Left lung (tissue), 14 donors: ENCODE measurements at places on chromosomes 4 and X.

DNA sequence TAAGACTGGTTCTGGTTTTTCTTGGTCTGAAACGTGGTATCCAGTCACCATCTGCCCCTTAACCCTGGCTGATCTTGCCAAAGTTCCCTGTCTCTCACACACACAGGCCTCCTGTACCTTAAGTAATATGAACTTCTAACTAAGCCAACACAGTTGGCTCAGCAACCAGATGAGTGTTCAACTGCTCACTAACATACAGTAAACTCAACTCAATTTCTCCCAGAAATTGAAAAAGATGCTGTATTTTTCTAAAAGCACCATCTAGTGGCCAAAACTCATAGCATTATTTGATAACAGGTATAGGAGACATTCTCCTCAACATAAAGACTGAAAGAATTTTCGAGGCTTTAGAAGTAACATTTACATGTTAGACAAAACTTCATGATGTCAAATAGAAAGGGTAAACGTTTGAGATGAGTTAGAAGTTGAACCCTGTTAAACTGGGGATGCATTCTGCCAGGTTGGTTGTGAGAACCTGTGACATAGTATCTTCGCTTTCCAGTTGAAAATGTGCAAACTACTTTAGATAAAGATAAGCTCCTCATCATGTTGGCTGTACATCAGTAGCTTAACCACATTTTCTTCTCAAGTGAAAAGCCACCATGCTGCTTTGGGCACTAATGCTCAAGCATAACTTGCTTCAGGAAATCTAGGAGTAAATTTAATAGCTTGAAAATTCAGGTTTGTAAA, 31.2 kb downstream of the CCNI start:
- no peak overlapping the region for H3K27ac ChIP-seq
- peaks cover 13% of the 10 kb centered on the region for H3K4me1 ChIP-seq
- DNase-seq = peak; percentile 46
- no peaks in the 10 kb centered on the region for H3K27me3 ChIP-seq

GRCh38 chrX:103386332-103386731, 10.0 kb downstream of the BEX3 start:
- no peaks in the 10 kb centered on the region for H3K36me3 ChIP-seq
- DNase-seq = no peak
- H3K27ac ChIP-seq = no peak overlapping the region

DNA sequence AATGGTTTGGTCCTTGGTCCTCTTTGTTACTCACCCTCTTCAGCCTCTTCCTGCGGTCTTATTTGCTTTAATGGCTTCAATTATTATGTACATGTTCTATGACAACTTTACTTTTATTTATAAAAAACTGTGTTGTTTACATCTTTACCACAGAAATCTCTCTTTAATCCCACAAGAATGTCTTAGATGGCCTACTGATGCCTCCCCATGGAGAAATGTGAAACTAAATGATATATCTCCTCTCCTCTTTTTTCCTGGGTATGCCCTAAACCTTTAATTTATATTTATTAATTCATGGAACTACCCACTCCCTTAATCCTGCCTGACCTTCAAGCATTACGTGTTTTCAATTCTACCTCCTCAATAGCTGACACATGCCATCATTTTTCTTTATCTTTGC, 573.2 kb downstream of the CENPC start:
- no peak overlapping the region for H3K27ac ChIP-seq
- no peak overlapping the region for H3K4me3 ChIP-seq
- no peak for DNase-seq
- no peaks in the 10 kb centered on the region for H3K27me3 ChIP-seq
- H3K4me1 ChIP-seq = no peaks in the 10 kb centered on the region
- no peaks in the 10 kb centered on the region for H3K36me3 ChIP-seq

DNA sequence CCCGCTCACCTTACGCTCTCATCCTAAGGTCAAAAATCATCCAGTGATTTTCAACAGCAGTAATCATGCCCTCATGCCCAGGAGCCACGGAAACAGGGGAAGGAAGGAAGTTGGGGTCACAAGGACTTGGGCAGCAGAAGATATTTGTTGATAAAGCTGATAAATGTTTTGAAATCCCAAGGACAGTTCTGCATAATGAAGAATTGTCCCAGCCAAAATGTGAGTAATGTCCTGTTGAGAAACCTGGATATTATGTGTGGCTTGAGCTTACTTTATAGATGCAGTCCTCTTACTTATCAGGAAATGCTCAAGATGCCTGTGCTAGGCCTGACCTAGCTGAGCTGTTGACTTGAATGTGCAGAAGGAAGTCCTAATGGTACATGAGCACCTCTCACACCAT, 263.0 kb upstream of the ZFP42 start:
- H3K4me1 ChIP-seq = no peaks in the 10 kb centered on the region
- no peak overlapping the region for H3K27ac ChIP-seq
- H3K27me3 ChIP-seq = no peaks in the 10 kb centered on the region
- no peak overlapping the region for H3K4me3 ChIP-seq

DNA sequence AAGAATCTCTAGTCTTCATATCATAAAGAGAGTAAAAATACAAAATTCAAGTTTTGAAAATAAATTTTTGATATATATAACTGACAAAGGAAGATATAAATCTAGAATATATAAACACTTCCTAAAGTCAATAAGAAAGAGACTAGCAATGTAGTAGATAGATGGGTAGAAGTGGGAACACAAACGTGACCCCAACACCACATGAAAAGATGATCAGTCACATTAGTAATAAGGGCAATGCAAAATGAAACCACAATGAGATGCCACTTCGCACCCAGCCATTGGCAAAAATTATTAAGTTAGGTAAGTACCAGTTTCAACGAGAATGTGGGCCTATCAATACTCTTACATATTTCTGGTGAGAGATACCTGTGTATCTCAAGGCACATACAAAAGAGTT, 106.5 kb downstream of the EGF start:
- no peaks in the 10 kb centered on the region for H3K36me3 ChIP-seq
- H3K4me1 ChIP-seq = no peaks in the 10 kb centered on the region
- H3K27ac ChIP-seq = no peak overlapping the region
- H3K4me3 ChIP-seq = no peak overlapping the region

GRCh38 chr4:35760807-35761206, 483.5 kb downstream of the ARAP2 start:
- H3K36me3 ChIP-seq = no peaks in the 10 kb centered on the region
- H3K27me3 ChIP-seq = no peaks in the 10 kb centered on the region
- no peaks in the 10 kb centered on the region for H3K4me1 ChIP-seq
- peak; percentile 1 for DNase-seq
- H3K27ac ChIP-seq = no peak overlapping the region

DNA sequence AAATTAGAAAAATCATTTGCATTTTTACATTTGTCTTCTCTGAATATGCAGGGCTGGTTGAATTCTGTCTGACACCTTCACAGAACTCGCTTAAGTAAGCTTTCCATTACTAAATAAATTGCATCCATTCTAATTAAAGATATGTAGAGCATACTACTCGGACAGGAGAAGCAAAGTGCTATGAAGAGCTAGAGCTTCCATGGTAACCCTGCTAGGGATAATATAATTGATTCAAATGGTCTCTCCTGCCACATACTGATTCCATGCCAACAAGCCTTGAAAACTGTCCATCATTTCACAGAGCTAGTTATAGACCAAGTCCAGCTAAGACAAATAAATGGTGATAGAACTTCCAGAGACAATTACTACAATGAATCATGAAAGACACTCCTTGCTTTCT, 571.5 kb downstream of the KCNIP4 start:
- H3K4me1 ChIP-seq = no peaks in the 10 kb centered on the region
- no peak overlapping the region for H3K4me3 ChIP-seq
- H3K36me3 ChIP-seq = no peaks in the 10 kb centered on the region
- DNase-seq = no peak

DNA sequence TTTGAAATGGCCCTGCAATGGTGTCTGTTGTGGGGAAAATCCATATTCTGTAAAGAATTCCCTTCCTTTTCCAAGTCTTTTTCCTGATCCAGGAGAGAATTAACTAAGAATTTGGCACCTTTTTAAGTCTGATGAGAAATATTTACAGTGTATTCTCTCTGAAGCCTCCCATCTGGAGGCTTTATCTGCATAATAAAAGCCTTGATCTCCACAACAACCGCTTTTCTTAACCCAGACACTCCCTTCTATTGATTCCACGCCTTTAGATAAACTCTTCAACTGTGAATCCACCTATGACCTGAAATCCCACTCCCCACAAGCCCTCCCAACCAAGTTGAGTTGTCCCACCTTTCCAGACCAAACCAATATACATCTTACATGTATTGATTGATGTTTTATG, 43.1 kb upstream of the TMPRSS11E start:
- no peaks in the 10 kb centered on the region for H3K36me3 ChIP-seq
- no peak for DNase-seq
- H3K27me3 ChIP-seq = no peaks in the 10 kb centered on the region
- H3K4me1 ChIP-seq = no peaks in the 10 kb centered on the region
- no peak overlapping the region for H3K4me3 ChIP-seq

GRCh38 chrX:5702890-5703289, 525.8 kb downstream of the NLGN4X start:
- H3K36me3 ChIP-seq = no peaks in the 10 kb centered on the region
- DNase-seq = no peak
- no peak overlapping the region for H3K4me3 ChIP-seq
- H3K27ac ChIP-seq = no peak overlapping the region
- no peaks in the 10 kb centered on the region for H3K4me1 ChIP-seq

- H3K27me3 ChIP-seq = no peaks in the 10 kb centered on the region
- H3K4me1 ChIP-seq = peaks cover 12% of the 10 kb centered on the region
- no peak overlapping the region for H3K27ac ChIP-seq
- no peak overlapping the region for H3K4me3 ChIP-seq
Observed at GRCh38 chr4:153579872-153580271, 104.2 kb upstream of the TLR2 start.
